Peyer's patch (tissue), 4 donors: ENCODE measurements at places on chromosomes 3 and 15.

DNA sequence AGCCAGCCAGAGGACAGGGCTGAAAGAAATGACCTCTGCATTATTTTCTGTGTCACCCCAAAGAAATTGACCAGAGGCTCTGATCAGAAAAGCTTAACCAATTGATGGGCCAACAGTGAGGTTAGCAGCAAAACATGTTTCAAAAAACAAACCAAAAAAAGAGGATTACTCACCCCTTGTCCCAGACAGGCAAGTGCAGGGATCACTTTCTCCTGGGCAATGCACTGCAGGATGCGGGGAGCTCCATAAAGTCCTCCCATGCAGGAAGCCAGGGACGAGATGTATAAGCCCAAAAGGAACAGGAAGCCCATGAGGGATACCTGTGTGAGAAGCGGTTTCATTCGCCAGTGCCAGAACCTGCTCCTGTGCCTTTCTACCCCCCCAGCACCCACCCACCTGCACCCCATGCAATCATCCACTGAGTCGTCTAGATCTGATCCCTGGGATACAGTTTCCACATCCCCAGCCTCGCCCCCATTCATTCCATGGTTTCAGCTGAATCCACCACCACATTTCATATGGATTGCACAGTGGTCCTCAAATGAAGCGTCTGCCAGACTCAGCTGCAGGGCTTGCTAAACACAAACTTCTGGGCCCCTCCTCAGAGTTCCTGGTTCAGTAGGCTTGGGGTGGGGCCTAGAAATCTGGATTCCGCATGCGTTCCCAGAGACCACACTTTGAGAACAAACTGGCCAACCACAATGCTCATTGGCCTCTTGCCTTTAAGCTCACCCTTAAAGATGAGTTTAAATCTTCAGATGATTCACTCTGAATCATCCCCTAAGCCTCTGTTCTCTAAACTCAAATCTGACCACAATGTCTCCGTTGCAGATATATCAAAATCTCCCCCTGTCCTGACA lies 54.4 kb upstream of the HEG1 start:
- H3K36me3 ChIP-seq, result no peaks in the 10 kb centered on the region
- DNase-seq, result no peak
- no peak overlapping the region for H3K4me3 ChIP-seq
- H3K27me3 ChIP-seq, result no peaks in the 10 kb centered on the region

GRCh38 chr15:89629829-89630228 lies 25.4 kb downstream of the KIF7 start:
- no peak overlapping the region for H3K27ac ChIP-seq
- H3K27me3 ChIP-seq, result no peaks in the 10 kb centered on the region
- H3K4me1 ChIP-seq, result no peaks in the 10 kb centered on the region

GRCh38 chr3:46462511-46462910 lies 2.2 kb downstream of the LTF start:
- DNase-seq, result no peak
- H3K36me3 ChIP-seq, result no peaks in the 10 kb centered on the region
- H3K27me3 ChIP-seq, result no peaks in the 10 kb centered on the region
- H3K27ac ChIP-seq, result no peak overlapping the region

DNA sequence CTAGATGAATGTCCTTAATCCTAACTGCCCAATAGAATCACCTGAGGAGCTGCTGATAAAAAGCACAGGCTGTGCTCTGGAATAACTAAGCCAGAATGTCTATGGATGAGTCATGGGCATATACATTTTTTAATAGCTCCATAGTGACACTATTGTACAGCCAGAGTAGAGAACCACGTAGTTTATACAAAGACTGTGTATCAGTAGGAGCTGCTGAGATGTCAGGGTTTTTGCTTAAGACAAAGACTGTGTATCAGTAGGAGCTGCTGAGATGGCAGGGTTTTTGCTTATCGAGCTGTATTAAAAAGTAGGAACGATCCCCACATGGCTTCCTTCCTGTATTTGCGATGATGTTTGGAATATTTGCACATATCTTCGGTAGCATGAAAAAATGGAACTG lies 137.4 kb downstream of the SV2B start:
- no peak overlapping the region for H3K27ac ChIP-seq
- no peak for DNase-seq
- H3K4me3 ChIP-seq, result no peak overlapping the region
- no peaks in the 10 kb centered on the region for H3K36me3 ChIP-seq
